GM19239 (cell line): ENCODE measurements at places on chromosomes 12 and 14.

DNA sequence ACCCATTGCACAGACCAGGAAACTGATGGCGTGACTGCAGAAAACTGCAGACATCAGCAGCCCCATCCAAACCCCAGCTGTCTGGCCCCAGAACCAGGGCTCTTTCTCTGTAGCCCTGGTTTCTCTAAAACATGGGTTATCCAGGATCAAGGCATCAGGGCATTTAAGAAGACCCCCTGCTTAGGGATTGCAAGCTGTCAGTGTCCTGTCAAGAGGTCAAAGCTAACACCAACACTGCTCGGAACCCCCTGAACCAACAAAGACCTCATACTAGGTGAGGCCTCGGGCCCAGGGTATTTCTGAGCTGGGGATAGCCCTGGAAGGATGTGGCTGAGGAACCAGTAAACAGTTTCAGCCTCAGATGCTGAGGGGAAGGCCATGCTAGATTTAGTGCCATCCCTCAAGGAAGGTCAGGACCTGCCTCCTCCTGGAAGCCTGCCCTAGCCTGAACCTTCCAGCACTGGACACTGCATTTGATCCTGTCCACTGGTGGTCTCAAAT lies 39.2 kb downstream of the BCL11B start:
- DNase-seq = no peak

- no peak for DNase-seq
Measured at GRCh38 chr14:101007004-101007614, 103.6 kb upstream of the RTL1 start.

GRCh38 chr12:124938108-124938507 lies 23.7 kb upstream of the UBC start:
- DNase-seq = no peak

- no peak for DNase-seq
Measured at GRCh38 chr12:121610239-121611149, 15.8 kb upstream of the ORAI1 start.

GRCh38 chr14:102496958-102497744 lies 12.4 kb downstream of the ANKRD9 start:
- DNase-seq = no peak

GRCh38 chr12:101209319-101210302 lies at the start of gene SLC5A8:
TSS of gene SLC5A8 (minus strand) at chr12:101210238. CDS start at chr12:101209848, 390 bp downstream.
- DNase-seq = no peak

DNA sequence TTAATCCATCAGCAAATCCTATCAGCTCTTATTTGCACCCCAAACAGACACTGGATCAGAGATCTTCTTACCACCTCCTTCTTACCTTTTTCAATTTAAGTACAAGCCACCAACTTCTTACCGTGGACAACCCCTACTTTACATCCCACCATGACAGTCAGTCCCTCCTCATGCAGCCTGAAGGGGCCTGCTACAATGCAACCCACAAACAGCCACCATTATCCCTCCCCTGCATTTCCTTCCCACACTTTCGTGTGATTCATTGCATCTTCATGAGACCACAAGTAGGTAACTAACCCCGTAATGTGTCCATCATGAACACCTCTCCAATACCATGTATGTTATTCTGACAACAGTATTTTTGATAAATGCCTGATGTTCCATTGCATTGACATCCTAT lies 108.6 kb downstream of the BCL11B start:
- DNase-seq = no peak

DNA sequence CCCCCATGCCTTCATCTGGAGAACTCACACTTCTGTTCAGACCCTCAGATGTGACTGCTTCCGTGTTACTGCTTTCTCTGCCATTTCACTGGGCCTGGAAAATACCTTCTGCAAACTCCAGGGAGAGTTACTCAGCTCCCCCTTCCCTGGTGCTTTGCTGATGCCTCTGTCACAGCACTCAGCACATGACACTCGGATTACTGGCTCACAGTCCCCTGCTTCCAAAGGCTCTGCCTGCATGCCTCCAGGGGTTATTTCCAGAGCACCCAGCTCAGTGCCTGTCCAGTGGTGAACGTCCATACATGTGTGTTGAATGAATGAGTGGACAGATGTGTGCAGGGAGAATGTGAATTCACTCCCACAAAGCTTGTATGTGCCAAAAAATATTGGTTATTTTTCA lies 237.2 kb upstream of the FKBP4 start:
- no peak for DNase-seq

DNA sequence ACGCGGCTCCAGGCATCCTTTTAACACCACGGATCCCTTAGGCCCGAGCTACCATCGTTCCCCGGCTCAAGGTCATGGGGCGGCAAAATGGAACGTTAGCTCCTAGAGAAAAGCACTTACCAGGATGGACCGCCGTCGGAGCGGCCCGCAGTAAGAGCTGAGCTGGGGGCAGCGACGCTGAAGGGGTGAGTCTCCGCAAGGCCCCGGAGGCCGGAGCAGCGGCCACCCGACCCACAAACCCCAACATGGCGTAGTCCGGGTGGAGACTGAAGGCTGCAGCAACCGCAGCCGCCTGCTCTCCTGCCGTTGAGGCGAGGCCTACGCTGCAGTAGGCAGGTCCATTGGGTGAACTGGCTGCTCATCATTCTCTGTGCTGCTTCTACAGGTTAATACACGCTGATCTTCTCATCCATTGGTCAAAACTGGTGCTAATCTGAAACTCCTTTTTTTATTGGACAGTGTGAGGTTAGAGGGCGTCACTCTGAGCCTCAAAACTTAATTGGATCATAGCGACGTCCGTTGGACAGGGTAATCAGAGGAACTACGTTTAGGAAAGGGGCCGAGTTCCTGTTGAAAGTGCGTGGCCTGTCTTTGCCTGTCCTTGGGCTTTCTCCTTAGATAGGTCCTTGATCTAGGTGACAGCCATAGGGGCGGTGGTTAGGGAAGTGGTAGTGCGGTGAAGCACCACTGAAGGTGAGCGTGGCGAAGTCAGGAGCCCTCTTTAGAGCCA lies at the start of gene ATP5F1B:
Gene ATP5F1B, minus strand, starts transcription at position 268 of the 730 bp plus-strand sequence. Its CDS starts 21 bp downstream, at position 247.
- DNase-seq = peak; percentile 95

DNA sequence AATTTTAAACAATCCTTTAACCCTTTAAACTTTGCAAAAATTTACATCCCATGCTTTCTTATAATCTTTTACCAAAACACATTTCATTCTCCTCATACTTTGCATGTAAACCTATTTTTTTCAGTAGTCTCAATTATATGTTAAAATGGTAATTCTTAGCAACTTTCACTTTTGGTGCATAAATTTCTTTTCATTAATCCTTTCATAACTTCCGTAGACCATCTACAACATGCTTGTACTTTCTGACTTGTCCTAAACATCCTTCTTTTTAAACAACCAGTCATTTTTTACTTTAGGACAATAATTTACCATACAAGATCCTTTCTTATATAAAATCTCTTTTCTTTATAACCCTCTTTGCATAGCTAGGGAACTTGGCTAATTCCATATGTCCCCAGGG lies 19.5 kb downstream of the CCDC91 start:
- DNase-seq = no peak

DNA sequence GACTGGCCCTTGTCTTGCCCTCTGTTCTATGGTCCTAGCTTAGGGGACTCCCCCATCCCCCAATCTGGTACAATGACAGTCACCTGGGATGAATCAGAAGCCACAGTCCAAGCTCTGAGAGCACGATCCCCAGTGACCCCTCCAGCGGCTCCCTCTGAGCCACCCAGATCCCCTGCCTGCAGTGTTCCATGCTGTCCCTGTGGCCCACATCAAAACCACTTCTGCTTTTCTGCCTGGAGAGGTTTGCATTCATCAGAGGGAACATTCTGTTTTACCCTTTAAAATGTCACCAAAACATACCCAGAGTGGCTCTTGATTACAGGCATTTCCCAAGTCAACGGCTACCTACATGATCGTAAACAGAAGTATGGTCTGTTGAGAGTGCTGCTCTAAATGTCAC lies 47.5 kb downstream of the NOS1 start:
- DNase-seq = no peak

- no peak for DNase-seq
Measured at GRCh38 chr12:65696227-65696626, 128.1 kb upstream of the HMGA2 start.

DNA sequence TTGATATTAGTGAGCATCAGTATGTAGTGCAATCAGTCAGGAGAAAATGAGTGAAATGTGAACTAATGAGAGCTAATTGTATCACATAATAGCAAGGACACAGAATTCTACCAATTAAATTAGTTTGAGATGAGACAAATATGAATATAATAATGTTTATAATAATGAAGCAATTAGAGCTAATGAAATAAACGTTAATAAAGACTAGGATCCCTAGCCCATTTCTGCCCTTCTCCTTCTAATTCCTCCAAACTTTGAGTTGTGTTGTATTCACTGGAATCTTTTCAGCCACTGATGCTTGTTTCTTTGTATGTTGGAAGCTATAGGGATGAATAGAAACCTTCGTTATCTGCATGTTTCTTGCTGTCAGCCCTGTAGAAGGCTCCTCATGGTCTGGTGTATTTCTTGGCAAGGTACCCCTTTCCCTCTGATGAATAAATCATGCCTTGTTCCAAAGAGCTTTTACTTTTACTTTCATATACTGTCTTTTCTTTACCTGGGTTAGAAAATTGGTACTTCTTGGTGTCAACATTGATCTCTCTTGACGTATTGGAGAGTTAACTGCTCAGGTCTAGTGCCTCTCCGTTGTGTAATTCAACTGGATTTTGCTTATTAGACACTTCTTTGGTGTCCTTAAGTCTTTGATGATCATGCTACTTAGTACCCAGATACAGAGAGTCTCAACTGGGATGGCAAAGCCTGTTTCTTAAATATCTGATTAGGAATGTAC lies 154.8 kb downstream of the PTCSC3 start:
- DNase-seq = no peak

- no peak for DNase-seq
Measured at GRCh38 chr12:81998761-81999378, 239.7 kb upstream of the PPFIA2 start.

DNA sequence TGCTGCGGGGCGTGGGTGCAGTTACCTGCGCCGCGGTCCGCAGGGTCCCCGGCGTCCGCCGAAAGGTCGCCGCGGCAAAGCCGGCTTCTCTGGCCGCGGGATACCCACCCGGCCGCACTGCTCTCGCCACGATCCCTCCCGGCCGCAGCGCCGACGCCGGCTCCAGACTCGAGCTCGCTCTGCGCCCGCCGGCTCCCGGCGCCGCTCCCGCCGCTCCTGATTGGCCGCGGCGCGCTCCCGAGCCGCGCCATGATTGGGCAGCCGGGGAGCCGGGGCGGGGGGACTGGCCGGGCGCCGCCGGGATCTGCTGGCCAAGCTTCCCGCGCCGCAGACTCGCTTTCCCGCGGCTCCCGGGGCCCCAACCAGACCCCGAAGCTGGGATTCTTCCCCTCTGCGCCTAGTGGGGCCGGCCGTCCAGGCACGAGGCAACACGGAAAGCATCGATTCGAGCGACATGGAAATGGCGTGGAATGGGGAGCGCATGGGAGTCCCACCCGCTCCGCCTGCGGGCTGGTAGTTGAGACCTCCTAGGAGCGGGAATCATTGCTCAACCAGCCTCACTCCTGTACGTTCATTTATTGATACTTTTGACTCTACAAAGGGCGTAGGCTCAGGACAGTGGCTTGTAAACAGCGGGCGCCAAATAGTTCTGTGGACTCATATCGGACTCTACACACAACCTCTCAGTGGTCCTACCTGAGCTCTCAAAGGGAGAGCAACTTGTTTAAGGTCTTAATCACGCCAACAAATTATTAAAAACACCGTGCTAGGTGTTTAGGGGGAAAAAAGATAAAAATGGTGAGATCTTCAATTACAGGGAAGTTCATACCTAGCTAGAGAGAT lies 36.4 kb upstream of the STON2 start:
- DNase-seq = peak; percentile 66

DNA sequence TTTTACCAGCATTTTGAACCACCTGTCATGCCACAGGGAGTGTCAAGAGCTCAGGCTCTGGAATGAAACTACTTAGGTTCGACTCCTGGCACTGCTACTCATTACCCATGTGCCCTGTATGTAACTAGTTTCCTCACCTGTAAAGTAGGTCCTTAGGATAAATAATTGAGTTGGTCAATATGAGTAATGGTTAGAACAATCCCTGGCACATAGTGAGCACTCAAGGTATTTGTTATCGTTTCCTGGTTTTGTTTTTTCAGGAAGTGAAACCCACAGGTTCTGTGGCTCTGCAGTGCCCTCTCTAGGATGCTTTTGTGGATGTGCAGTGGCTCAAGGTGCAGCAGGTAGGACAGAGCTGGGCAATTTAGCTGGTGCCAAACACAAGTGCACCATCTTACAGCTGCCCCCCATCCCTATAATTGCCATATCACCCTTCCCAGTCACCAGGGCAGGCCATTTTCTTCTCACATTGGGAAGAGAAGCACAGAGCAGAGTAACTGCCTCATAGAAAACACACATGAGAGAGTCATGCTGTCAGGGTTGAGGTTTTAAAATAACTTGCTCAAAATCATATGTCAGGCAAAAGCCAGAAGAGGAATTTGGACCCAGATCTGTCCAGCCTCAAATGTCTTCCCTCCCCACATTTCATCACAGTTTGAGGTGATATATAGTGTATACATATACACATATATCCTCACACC lies 297.5 kb downstream of the RPAP3 start:
- DNase-seq = peak; percentile 34
